ENCODE measurements at places on chromosomes 11 and 22.

DNA sequence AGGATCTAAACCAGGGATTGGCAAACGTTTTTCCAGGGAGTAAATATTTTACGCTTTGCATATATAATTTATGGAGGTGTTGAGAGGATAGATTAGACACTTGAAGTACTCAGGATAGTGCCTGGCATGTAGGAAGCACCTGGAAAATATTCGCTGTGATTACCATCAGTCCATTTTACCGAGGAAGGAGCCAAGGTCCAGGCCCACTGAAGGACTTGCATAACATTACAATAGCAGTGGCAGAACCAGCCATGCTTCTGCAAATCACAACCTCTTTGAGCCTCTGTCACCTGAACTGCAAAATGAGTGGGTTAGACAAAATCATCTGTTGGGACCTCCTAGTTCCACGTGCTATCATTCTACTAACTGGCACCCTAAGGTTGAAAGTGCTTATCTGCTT lies 5.4 kb downstream of the FUT4 start:
- no peak for DNase-seq

DNA sequence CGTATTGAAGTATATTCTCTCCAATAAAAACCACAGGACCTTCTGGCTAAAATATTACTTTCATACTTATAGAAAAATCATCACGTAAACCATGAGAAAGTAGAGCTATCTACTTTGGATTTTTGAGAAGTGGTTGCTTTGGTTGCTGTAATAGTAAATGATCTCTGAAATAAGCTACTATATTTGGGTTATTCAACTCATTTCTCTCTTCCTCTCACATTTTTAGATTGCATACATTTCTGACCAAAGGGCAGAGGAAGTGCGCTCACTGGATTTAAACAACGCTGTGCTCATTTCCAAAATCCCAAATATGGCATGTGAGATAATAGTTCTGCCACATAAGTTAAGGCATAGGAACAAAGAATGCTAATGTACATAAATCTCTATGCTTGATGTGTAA lies 357.0 kb downstream of the LRRC4C start:
- no peak for DNase-seq

DNA sequence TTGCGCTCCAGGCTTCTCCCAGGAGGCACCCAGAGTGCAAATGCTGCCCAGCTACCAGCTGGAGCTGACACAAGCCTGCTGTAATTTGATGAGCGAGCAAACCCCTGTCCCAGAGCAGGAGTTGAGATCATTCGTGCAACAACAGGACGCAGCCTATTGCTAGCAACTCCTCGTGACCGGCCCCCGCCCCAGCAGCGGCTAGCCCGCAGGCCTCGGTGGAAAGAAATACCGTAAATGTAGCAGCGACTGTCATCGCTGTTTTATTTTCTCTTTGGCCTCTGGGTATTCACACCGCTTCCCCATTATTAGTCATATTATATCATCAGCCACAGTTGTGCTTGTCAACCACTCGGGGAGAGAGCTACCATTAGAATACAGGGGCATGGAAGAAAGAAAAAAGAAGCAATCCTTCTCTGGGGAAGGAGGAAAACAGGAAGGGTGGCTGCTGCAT lies 59.2 kb upstream of the ATXN10 start:
- peak; percentile 67 for DNase-seq

DNA sequence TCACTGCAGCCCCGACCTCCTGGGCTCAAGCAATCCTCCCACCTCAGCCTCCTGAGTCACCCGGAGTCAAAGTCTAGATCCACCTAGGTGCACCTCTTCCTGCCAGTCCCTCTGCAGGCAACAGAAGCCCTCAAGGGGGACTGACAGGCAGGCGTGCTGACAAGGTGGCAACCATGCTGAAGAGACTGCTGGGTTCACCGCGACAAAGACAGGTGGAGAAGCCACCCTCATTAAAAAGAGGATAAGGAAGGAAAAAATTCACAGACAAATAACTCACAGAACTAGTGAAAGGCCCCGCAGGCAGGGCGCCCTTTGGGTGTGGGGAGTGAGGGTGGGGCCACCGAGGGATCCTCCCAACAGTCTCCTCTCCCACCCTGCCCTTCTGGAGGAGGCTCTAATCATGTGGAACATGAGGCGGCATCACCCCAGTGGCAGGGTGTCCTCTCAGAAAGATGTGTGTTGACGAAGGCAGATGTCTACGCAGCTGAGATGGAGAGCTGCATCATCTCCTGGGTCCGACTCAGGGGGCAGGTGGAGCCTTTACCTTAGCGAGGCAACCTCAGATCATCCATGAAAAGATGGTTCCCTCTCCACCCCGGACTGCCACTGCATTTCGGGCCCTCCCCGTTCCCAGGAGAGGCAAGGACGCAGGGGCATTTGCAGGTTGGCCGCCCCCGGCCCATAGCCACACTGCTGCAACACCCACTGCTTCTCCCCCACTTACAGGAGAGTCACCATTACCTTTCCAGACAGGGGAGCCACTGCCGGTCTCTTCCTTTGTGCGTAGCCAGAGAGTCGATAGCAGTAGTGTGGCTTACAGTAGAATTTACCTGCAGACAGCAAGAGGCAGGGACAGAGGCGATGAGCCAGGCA lies 91.2 kb upstream of the BID start:
- DNase-seq = no peak

DNA sequence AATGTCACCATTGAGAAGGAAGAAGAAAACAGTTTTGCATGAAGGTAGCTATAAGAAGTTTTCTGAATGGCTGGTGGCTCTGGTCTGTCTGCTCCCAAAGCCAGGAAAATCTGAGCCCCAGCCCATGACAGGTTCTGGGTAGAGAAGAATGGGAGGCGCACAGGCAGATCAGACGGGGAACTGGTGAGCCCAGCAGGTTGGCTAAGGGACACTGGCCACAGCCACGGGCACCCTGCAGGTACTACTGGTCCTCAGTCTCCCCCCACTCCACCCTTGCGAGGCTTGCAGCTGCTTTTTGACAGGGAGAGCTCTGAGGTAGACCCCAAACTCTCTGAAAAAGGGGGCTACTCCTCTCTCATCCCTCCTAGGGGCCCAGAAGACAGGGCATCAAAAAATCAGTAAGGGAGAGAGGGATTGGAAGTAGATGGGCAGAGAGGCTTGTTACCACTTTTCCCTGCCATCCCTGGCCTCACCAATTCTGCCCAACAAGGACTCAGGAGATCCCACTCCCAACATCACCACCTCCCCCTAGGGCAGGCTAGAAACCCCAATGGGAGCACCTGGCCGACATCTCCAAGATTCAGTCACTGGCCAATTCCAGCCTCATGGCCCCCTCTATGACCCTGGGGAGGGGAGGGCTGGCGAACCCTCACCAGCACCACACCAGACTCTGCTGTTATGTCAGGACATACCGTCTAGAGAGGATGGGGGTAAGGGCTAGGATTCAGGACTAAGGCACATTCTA lies 17.4 kb downstream of the SCN4B start:
- no peak for DNase-seq

- no peak for DNase-seq
Measured at GRCh38 chr11:71940561-71941219, 11.8 kb downstream of the RNF121 start.

DNA sequence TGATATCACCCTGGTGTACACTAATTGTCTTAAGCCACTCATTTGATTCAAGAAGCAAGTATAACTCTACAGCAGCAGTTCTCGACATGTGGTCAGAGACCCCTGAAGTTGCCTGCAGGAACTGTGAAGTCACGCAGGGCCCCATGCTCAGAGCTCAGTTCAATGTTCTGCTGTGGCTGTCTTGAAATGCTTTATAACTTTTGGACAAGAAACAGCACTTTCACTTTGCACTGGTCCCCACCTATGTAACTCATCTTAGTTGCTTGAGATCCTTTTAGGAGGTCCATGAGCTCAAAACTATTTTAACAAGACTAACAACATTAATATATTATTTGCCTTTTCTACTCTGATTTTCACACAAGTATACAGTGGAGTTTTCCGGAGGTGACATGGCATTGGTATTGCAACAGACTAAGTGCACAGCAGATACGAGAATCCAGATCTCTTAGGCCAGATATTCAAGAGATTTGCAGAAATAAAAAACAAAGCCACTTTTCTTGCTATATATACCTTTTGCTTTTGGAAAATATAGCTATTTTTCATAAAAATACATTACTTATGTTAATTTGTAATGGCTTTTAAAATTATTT lies 64.8 kb downstream of the PRR5L start:
- no peak for DNase-seq

DNA sequence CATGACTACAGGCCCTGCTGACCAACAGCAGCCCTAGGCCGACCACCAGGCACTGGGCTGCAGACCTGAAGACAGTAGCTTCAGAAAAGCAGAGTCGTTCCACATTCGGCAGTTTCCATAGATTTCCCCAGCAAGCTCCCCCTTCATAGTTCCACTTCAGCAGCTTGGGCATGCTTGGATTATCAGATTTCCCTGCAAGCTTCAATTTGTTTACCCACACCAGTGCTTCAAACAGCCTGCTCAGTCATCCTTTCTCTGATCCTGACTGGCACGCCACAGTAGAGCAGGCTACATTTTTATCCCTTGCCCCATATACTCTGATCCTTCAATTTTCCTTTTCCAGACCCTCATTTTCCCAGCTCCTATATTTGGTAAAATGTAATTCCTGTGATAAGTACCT lies 51.1 kb upstream of the CFAP300 start:
- no peak for DNase-seq

DNA sequence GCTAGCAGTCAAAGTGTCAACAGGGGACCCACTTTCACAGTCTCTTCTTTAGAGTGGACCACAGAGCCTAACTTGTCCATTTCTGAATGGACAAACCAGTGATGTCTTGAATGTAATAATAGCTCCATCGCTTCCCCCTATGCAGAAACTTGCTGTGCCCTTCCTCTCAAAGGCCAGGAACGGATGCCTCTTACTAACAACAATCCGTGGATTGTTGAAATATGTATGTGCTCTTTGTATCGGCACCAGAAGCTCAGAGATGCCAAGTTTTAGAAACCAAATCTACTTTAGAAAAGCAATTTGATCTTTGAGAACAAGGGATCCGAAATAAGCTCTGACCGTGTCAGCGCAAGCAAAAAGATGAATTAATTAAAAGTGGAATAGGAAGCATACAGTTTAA lies 259.5 kb upstream of the POU2AF2 start:
- DNase-seq = no peak

GRCh38 chr22:41902932-41903421 lies 11.9 kb downstream of the SHISA8 start:
- DNase-seq = no peak

GRCh38 chr11:45180179-45180847 lies 33.9 kb downstream of the PRDM11 start:
- no peak for DNase-seq

- no peak for DNase-seq
Measured at GRCh38 chr11:64384981-64385944, 26.3 kb downstream of the RPS6KA4 start.

- DNase-seq = no peak
Measured at GRCh38 chr22:27507111-27507611, 294.4 kb downstream of the MN1 start.

GRCh38 chr11:36000616-36001190 lies 56.8 kb downstream of the LDLRAD3 start:
- DNase-seq = no peak

- DNase-seq = no peak
Measured at GRCh38 chr11:57500515-57500914, 15.0 kb downstream of the SLC43A1 start.

DNA sequence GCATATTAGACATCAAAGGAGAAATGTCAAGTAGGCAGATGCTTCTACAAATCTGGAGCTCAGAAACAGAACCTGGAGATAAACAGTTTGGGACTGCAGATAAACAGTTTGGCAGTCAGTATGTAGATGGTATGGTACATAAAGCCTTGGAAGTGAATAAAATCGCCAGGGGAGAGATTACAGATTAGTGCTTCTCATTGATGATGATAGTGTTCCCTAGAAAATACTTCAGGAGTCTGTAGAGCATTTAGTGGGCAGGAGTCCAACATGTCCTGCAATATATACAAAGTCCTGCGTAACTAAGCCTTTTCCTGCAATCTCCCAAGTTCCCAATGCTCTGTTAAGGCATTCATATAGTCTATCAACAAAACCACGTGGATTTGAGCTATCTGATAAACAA lies 35.2 kb downstream of the NARS2 start:
- no peak for DNase-seq

DNA sequence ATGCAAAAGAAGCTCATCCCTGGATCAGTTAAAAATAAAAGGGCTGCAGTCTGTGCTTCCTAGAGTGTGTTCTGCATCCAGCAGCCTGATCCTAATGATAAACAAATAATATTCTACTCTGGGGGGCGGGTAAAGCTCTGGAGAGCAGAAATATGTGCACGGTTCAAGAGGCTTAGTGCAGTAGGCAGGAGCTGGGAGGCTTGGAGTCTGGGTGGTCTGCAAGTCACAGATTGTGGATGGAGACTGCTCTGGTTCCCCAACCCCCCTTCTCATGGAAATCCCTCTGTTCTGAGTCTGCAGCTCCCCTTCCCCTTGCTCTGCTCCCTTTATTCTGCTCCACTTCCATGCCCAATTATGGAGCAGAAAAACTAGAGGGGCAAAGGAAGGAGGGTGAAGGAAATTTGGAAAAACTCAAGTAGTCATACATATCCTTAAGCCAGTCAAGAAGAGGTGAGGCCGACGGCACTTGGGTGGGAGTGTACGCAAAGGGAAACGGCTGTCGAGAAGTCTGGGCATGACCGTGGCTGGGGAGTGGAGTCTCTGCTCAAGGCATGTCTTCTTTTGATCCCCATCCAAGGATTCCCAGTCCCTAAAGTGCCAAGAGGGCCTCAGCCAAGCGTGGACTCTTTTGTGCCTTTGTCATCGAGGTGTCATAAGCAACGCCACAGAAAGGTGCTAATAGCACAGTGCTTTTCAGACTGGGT lies 16.3 kb upstream of the CLMP start:
- DNase-seq = no peak

- DNase-seq = no peak
Measured at GRCh38 chr22:49462795-49463194, 364.9 kb downstream of the BRD1 start.

GRCh38 chr11:26677566-26677965 lies 44.3 kb downstream of the SLC5A12 start:
- DNase-seq = no peak

GRCh38 chr22:34135749-34136148 lies 215.5 kb upstream of the LARGE1 start:
- no peak for DNase-seq

Data from hindlimb muscle (tissue), 1 donor.